ENCODE measurements at places on chromosomes 6 and 20.

DNA sequence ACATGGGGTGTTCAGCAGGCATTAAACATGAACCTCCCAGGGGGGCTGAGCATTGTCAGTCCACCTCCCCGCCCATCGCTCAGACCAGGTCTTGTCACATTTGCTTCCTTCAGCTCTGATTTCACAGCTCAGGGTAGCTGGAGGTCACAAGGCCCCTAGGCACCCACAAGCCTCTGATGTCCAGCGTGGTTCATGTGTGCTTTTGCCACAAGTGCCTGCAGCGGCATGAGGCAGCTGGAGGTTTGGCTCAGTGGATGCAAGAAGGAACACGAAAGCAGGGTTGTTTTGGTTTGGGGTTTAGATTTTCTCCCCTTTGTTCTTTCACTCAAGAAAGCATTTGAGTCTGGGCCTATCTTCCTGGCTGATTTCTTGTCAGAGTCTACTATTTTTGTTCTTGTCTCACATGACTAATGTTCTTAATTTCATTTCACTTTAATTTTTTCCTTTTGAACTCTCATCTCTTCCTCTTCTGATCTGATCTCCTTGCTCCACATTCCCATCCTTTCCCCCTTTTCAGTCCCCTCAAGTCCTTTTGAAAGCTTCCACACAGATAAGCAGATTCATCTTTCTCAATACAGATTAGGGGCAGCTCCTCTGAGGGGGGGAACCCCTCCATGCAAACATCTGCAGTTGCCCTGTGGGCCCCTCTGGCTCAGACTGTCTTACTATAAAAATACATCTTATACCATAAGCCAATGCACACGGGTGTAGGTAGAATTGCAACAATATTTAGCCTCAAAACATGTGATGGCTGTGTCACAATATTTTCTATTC is 68.1 kb upstream of the CEP85L start:
- DNase-seq: no peak

- peak; percentile 45 for DNase-seq
These were observed 97.0 kb upstream of the AGPAT4 start for GRCh38 chr6:161370880-161371279.

DNA sequence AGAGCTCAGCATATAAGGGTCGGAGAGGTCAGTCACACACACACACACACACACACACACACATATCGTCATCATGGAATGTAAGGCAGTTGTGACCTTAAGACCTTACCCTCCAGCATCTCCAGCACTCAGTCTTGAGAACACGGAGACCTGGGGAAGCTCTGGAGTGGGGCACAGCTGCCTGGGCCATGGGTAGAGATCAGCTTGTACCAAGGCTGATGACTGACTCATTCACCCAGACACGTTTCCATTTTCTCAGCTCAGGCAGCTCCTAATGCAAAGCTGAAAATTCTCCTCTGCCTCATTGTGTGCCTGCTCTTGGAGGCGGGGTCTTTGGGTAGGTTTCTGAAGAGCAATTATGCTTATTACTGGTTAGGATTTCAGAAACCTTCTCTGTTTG is 38.3 kb upstream of the PDYN start:
- DNase-seq: no peak

GRCh38 chr6:152240436-152240835 is 396.7 kb downstream of the SYNE1 start:
- no peak for DNase-seq

DNA sequence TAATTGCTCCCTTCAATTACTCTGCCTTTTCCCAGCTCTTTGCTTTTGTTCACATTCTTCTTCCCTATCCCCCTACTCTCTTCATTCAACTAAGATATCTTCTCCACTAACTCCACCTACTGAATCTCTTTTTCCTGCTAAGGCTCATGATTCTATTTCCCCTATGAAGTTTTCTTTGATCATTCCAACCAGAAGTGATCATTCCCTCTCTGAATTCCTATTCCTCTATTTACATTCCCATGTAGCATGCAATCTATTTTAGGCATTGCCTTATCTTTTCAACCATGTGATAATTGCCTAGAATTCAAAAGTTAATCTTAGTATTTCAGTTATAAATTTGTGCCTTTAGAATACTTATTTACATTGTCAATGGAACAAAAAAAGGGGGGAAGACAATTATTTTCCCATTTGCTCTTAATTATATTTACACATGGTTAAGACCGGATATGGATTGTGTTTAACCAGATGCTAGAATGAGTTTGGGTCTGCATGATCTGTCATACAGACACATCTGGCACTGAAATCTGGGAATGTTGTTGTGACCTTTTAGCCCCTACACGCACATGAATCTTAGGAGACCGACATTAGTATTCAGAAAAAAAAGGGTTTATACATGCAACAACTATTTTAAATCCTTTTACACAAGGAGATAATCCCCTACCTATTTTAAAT is 20.8 kb downstream of the MOXD1 start:
- DNase-seq: no peak

- peak; percentile 9 for DNase-seq
These were observed 80.5 kb upstream of the SGK1 start for GRCh38 chr6:134398453-134398852.

- DNase-seq: no peak
These were observed 47.5 kb upstream of the TSHZ2 start for GRCh38 chr20:52924411-52925271.

- DNase-seq: no peak
These were observed 3.3 kb downstream of the MAPRE1 start for GRCh38 chr20:32823078-32823477.

DNA sequence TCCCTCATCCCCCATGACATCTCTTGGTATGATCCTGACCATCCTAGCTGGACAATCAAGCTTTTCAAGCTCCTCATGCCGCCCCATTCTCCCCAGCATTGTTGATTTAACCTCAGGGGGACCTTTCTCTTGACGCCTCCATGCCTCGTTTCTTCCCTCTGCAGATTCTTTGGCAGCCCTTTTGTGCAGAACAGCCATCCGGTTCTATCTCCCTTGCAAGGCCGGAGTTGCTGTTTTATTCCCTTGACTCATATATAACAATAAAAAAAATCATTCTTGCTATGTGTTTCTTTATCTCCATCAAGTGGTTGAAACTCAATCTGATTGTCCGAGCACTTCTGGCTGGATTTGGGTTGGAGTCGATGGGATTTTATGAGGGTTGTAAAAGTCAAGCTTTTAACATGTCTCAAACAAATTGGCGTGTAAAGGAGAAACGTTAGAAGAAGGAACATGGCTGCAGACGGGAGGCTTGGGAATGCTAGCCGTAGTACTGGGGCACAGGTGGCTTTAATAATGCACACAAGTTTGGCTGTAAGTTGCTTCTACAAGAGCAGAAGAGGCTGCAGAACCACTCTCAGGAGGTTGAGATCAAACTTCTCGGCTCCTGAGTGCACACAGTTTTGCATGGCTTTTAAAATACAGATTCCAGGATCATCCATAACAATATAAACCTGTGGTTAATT is 3.9 kb upstream of the SULF2 start:
- DNase-seq: no peak

GRCh38 chr20:57717797-57718196 is 8.0 kb upstream of the PMEPA1 start:
- DNase-seq: no peak

DNA sequence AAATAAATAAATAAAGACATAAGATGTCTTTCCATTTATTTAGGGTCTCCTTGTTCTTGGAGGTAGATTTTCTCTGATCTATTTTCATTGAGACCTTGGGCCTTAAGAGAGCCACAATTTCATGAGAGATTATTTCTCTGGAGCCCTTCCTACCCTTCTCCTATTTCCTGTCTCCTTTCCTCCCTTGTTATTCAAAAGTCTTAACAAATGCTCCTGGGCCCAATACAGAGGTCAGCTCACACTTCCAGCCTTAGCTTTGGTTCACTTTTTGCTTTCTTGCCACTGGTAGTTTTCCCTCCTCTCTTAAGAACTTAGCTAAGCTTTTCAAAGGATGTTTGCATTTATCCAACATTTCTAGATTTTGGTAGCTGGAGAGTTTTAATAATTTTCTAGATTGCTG is 44.0 kb downstream of the PTPRA start:
- DNase-seq: no peak

GRCh38 chr20:21147593-21147992 is 21.7 kb downstream of the KIZ start:
- no peak for DNase-seq

DNA sequence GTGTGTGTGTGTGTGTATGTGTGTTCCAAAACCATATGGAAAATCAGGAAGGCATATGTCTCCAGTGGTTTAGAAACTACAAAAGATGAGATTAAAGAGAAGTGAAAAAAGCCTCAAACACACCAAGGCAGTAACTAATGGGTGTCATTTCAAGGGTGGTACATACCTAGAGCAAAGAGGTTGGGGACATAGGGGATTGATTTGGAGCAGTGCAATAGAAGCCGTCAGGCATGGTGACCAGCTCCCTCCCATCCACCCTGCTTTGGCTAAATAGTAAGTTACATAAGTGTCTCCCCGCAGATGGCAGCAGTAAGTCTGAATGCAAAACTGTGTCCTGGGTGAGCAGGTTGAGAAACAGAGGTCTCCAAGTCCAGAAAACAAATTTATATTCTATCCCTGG is 10.4 kb upstream of the ELMO2 start:
- no peak for DNase-seq

DNA sequence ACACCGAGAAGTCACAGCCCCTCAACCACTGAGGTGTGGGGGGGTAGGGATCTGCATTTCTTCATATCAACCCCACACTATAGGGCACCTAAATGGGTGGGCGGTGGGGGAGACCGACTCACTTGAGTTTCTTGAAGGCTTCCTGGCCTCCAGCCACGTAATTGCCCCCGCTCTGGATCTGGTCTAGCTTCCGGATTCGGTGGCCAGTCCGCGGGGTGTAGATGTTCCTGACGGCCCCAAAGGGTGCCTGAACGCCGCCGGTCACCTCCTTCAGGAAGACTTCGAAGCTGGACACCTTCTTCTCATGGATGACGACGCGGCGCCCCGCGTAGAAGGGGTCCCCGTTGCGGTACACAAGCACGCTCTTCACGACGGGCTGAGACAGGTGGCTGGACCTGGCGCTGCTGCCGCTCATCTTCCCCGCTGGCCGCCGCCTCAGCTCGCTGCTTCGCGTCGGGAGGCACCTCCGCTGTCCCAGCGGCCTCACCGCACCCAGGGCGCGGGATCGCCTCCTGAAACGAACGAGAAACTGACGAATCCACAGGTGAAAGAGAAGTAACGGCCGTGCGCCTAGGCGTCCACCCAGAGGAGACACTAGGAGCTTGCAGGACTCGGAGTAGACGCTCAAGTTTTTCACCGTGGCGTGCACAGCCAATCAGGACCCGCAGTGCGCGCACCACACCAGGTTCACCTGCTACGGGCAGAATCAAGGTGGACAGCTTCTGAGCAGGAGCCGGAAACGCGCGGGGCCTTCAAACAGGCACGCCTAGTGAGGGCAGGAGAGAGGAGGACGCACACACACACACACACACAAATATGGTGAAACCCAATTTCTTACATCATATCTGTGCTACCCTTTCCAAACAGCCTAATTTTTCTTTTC is at the start of gene DCDC2:
Gene DCDC2 (minus strand): TSS at position 724 of the 883 bp plus-strand sequence. CDS start 309 bp downstream, at position 415.
- peak; percentile 21 for DNase-seq

- DNase-seq: no peak
These were observed 65.3 kb upstream of the SNX9 start for GRCh38 chr6:157757430-157758403.

DNA sequence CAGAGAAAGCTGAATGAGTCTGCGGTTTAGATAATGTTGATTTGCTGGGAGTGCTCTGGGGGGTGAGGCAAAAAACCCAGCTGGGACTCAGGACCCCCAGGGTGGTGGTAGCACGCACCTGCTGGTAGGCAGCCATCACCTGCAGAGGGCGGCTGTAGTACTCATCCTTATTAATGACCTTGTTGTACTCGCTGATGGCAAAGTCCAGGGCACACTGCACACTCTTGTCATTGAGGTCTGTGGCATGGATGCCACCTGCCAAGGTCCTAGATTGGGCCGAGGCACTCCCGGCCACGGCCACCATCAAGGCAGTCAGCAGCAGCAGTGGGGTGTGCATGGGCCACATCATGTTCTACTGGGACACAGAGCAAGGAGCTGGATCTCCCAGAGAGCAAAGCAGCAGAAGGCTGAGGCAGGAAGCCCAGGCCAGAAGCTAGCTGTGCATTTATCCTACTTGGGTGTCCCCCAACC is at the start of gene CST5:
Gene CST5 (minus strand): TSS at position 421 of the 471 bp plus-strand sequence. CDS start 72 bp downstream, at position 349.
- no peak for DNase-seq

DNA sequence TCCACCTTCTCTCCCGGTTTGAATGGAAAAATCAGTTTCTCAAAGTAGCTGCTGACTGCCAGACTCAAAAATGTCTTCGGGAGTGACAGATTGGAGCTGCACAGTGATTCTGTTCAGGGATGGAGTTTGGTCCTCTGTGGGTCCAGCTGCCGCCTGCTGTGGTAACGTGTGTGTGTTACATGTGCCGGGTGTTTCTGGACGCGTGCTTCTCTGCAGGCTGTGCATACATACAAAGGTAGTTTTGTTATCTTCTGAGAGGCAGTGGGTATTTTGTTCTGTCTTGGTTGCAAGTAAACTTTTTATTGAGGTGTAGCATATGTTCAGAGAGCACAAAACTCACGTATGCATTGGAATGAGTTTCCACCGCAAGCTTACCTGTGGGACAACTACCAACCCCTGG is 41.3 kb upstream of the NAA20 start:
- no peak for DNase-seq

DNA sequence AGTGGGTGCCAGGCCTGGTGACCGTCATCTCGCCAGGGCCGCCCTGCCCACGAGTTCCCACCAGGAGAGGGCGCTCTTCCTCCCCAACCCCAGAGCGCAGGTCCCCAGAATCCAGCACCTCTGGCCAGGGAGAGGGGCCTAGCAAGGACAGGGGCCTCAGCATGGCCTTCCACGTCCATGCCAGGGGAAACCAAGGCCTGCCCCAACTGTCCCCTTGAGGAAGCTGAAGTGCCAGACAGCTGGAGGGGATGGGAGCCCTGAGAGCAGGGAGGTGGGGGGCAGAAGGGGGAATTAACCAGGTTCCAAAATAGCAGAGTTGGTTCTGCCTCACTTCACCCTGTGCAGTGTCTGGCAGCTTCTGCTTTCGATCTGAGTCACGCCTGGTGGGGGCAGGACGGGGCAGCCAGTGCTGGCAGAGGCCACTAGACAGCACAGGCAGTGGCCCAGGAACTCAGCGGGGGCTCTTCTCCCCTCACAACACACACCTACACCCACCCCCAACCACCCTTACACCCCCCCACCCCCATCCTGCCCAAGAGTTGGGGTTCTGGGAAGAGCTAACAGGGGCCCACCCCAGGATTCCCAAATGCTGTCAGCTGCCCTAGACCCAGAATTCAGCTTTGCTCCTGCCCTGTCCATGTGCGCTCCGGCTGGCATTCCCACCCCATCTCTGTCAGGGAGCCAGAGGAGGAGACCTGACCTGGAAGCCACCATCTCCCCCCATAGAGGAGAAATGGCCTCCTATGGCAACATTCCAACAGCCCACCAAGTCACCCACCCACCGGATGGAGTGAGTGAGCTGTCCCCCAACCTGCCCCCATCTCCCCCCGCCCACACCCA is 29.2 kb downstream of the TFEB start:
- peak; percentile 77 for DNase-seq

GRCh38 chr6:90175627-90176538 is 120.8 kb downstream of the BACH2 start:
- peak; percentile 62 for DNase-seq

GRCh38 chr6:117451671-117452070 is 25.9 kb upstream of the ROS1 start:
- no peak for DNase-seq
